ENCODE measurements at places on chromosomes 5 and 9.

- no peak for DNase-seq
Observed at GRCh38 chr5:179558932-179559283, 8.6 kb downstream of the RUFY1 start.

DNA sequence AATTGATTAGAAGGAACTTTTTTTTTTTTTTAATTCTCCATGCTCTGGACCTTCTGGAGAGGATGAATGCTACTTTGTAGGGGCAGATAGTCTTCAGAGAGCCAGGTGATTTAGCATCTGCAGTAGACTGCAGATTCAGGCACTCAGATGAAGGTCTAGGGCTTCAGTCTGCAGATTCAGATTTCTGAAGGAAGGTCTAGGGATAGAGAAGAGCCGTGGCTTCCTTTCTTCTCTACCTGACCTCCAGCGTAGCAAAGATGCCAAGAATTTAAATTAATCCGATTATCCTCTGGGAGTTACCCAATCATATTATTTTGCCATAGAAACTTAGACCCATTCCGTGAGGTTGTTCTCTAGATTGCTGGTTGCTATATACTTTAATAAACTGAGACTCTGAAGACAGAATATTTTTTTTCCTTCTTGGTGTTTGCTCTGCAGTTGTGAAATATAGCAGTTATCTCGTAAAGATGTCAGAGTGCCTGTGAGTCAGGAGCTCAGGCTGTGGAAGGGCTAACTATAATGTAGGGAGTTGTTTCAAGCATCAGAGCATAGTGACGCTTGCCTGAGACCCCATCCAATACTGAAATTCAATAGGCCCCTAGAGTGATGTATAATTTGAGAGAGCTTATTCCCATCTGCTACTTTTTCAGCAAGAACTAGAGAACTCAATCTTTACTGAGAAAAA is 132.7 kb upstream of the SLC12A2 start:
- no peak for DNase-seq

- no peak for DNase-seq
Observed at GRCh38 chr9:99181206-99181605, 40.5 kb downstream of the ALG2 start.

- DNase-seq, result no peak
Observed at GRCh38 chr9:89011683-89012082, 20.4 kb downstream of the S1PR3 start.

- DNase-seq, result no peak
Observed at GRCh38 chr9:7028591-7028990, 270.8 kb downstream of the KDM4C start.

GRCh38 chr5:115501464-115502210 is 42.9 kb downstream of the FEM1C start:
- DNase-seq, result no peak

DNA sequence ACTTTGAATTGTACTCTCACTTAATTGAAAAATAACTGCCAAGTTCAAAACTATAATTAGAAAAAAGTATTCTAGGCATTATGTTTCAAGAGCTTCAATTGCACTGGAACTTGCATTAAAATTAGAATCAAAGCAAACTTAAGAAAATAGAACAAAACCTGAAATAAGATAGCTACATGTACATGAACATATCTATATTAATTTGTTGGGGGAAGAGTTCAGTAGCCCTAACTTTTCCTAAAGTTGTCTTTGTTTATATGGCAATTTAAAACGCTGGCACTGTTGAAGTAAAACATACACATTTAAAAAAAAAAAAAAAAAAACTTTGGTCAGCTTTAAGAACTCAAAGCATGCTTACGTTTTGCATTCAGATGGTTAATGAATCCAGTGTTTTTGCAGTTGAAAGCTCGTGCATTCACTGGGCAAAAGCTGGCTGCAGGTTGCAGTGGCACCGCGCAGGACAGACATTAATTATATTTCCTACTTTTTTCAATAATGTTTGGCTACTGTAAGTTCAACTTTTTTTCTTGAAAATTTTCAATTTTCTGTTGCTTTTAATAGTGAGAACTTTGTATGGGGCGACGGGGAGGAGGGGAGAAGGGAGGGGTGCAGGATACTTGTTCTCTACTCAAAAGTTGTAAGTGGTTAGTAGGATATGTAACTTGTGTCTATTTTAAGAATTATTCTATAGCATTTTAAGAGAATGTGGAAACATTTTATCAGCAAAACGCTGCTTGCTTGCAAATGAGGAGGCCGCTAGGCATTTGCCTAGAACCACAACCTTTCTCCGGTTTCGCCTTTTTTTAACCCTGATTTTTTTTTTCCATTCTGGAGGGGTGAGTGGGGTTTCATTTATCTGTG is 3.9 kb downstream of the NR2F1 start:
- DNase-seq, result peak; percentile 77

- DNase-seq, result no peak
Observed at GRCh38 chr9:134651226-134651905, 9.8 kb downstream of the COL5A1 start.

DNA sequence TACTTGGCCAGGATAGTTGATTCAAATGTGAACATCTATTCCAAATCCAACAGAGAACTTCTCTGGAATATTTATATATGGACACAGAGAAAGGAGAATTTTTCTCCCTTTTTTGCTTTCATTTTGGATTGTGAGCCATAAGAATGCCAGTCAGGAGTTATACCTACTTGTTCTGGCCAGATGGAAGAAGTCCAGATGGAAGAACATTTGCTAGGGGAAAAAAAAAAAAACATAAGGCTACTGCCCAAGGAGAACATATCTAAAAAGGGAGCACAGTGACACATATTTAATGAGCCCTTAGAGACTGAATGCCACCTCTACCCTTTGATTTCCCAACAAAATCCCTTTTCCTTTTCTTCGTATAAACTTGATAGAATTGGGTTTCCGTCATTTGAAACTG is 61.7 kb upstream of the PPP2R2B start:
- no peak for DNase-seq

- DNase-seq, result peak; percentile 92
Observed at GRCh38 chr9:123349691-123350480, 6.1 kb upstream of the CRB2 start.

DNA sequence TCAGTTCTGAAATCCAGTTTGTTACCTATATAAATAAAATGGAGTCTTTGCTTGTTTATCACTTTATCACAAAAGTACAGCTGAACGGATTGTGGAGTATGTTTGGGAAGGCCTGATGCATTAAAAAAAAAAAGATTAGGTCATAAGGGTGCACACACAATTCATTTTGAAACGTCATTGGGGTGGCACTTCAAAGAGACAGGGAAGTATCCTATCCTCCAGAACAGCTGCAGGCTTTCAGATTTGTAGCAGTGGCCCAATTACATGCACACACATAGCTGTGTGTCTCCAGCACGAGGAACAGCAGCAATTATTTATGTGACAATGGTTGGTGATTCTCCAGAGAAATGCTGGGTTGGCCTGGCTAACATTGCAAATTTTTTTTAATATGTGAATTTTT is 46.8 kb upstream of the FER start:
- peak; percentile 30 for DNase-seq

DNA sequence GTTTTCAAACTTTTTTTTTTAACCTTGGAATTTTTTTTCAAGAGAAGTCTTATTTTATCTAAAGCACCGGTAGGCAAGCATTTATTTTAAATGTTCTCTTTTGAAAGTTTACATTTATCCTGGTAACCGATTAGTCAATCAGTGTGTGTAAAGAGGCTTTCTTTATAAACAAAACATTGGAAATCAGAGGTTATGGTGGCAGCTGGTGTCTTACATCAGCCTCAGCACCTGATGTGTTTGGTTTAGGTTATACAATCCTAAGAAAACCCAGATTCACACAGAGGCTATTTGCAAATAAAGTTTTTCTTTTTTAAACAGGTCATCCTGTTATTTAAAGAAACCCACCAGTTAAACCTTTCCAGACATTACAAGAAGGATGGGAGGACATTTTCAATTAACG is 173.3 kb upstream of the GDNF start:
- DNase-seq, result no peak

- peak; percentile 64 for DNase-seq
Observed at GRCh38 chr5:113902917-113903660, 389.6 kb downstream of the YTHDC2 start.

GRCh38 chr9:70398145-70398556 is 16.3 kb downstream of the KLF9 start:
- no peak for DNase-seq

GRCh38 chr5:147515269-147515668 is 5.4 kb upstream of the DPYSL3 start:
- DNase-seq, result peak; percentile 46

- no peak for DNase-seq
Observed at GRCh38 chr5:17118631-17119030, 98.8 kb upstream of the BASP1 start.

DNA sequence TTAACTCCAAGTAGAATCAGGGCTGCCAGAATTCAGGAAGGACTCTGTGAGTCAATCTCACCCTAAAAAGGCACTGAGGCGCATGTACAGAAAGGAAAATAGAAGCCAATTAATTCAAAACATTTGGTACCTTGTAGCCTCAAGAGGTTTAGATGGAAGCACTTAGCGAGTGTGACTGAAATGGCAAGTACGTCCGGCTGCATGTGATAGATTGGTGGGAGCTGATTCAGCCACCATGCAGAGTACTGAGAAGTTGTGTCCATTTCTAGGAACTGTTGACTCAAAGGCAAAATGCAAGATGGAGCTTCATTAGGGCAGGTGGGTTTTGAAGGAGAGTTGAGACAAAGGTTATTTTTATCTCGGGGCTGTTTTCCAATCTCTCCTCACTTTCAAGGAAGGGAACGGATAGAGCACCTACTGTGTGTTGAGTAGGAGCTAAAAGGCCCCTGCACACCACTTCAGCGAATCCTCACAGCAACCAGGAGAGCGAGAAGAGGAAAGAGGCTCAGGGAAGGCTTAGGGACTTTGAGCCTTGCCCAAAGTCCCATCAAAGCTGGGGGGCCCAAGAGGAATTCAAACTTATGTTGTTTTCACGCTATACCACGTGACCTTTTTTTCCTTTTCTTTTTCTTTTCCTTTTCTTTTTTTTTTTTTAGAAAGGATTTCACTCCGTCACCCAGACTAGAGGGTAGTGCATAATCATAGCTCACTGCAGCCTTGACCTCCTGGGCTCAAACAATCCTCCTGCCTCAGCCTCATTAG is 34.6 kb upstream of the CPEB4 start:
- DNase-seq, result peak; percentile 48

DNA sequence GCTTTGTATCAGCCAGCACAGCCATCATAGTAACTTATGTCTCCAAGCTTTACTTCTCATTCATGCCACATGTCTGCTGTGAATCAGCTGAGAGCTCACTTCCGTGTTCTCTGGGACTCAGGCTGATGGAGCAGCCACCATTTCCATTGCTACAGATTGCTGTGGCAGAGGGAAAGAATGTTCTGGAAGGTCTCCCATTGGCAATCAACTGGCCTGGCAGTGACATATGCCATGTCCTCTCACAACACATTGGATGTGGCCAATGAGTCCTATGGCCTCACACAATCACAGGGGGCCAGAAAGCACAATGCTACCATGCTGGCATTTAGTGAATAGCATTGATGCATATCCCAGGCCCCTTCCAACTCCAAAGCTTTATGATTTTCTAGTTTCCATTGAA is 44.1 kb downstream of the KIF4B start:
- DNase-seq, result no peak

GRCh38 chr5:128143911-128144310 is 60.3 kb downstream of the SLC12A2 start:
- no peak for DNase-seq

- DNase-seq, result no peak
Observed at GRCh38 chr5:181205761-181206649, 1.0 kb upstream of the TRIM7 start.

DNA sequence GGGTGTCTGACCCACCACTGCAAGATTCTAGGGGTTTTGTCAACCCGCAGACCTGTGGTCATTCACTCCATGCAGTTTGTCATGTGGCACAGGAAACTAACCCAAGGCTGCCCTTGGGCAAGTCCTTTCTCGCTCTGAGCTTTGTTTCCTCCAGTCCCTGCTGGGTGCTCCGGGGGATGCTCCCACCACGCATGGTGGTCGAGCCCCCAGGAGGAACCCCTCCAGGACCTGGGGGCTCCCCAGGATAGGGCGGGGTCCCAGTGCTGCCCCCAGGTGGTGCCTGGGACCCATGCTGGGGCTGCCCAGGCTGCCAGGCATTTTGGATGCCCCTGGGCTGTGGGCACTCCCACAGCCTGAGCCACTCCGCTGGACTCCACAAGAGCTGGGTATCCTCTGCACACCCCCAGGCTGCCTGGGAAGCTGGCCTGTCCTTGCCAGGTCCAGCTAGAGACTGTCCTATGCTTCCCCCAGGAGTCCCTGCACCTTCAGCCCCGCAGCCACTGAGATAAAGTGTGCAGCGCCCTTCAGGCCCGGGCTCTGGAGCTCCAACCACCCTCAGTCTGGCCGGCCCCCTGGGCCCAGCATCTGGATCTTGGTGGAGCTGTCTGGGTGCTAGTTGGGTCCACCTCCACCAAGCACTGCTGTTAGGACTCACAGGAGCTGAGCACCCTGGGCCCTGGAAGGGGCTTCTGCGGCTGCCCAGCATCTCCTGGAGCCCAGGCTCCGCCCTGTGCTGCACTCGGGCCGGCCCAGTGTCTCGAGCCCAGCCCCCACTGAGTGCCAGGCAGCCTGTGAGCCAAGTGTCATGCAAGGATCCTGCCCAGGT is 104.3 kb downstream of the PHF2 start:
- DNase-seq, result no peak

- DNase-seq, result no peak
Observed at GRCh38 chr5:107676702-107677101, 6.0 kb upstream of the EFNA5 start.

DNA sequence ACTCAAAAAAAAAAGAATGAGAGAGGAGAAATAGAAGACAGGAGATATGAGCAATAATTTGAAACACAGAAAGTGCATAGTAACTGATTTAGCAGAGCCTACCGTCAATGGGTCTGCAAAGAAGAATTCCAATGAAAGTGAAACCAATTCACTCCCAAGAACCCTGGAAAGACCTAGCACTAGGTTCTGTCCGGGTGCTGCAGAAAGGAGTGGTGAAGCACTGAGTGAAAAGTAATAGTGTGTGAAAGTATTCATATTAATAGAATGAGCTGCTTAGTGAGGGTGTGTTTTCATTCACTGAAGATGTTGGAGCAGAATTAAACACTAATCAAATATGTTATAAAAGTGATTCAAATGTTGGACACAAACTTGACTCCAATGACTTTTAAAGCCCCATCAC is 51.3 kb upstream of the SLC30A5 start:
- no peak for DNase-seq

- DNase-seq, result no peak
Observed at GRCh38 chr5:157519579-157520253, 55.9 kb downstream of the ADAM19 start.

DNA sequence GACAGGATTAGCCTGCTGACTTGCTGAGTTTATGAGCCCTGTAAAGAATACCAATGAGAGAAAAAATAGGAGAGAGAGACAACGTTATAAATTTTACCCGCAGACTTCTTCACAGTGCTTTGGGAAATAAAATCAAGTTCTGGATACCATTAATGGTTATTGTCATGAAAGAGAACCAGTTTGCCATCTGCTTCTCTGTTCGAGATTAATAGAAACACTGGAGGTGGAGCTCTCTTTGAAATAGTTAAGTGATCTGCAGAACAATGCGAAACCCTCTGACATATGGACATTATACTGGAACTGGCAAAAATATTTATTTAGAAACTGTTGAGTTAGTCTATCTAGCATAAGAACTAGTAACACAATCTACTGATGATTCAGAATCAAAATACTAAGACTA is 500.7 kb downstream of the CDH12 start:
- no peak for DNase-seq
